ENCODE measurements at places on chromosomes 12 and 14.

GRCh38 chr14:102810523-102810922, 33.3 kb downstream of the TRAF3 start:
- DNase-seq = no peak

DNA sequence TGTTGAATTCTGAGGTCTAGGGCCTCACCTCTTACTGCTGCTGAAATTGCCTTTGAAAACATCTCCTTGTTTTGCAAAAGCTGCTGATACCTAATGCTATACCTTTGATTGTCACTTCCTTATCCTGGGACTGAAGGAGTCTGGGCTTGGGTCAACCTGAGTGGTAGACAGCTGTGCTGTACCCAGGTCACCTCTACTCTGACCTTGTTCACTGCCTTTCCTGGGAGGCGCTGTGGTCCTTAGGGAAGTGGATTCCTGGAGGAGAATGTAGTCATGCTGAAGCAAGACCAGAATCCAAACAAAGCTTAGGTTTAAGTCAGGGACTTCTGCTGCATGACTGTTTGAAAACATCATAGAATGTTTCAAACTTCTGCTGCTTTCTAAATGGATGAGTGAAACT, 191.4 kb downstream of the SNAPC1 start:
- no peak for DNase-seq

- DNase-seq = no peak
Measured at GRCh38 chr14:37139710-37140109, 32.7 kb downstream of the SLC25A21 start.

GRCh38 chr12:31835276-31835882, 106.6 kb upstream of the AMN1 start:
- no peak for DNase-seq

GRCh38 chr14:69473946-69474345, 10.6 kb upstream of the PLEKHD1 start:
- DNase-seq = no peak

DNA sequence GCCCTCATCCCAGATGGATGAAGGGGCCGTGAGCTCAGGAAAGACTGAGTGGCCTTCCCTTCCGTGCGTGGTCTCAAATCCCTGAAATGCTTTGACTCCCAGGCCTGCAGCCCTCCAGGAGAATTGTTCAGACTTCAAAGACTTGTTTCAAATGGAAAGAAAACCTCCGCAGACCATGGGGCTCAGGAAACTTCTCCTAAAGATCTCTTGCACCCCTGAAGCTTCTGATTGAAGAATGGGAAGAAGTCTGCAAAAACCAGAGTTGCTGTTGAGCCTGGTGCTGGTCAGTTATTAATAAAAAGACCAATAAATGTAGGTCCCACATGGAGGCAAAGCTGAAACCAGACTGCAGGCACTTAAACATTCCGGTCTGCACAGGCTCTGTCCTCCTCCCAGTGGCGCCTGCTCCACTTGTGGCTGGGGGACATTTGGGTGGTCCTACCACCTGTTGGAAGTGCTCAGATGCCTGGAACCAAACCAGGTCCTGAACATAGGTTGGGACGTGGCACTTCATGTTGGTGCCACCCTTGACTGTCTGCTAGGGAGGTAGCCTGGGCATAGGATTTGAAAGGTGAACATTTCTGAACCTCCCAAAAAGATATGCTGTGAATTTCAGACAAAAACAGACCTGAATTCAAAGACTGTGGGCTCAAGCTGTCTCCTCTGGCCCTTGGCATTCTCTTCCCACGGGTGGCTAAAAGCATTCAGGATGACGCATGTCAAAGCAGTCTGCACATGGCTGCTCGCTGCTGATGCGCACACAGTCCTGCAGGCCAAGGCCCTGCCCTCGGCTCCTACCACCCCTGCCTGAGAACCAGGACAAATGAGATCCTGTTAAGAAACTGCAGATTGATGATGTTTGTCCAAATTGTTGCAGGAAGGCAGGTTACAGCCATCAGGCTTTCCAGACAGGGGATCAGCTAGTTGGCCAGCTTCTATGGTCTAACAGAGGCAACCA, 36.2 kb upstream of the MEG3 start:
- no peak for DNase-seq

DNA sequence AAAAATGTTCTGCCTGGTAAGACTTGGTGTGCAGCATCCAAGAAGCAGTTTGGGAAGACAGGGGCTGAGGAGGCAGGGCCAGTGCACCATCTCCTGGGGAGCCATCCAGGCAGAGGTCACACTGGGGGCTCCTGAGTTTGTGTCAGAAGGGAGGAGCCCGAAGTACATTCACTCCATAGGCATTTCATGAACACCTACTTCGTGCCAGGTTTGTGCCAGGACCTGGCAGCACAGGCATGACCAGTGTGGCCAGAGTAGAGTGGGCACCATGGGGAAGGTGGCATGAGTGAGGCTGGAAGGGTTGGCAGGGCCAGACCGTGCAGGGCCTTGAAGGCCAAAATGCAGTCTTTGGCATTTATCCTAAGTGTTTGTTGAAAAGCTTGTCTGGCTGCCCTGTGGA, 86.5 kb upstream of the RIN3 start:
- no peak for DNase-seq

DNA sequence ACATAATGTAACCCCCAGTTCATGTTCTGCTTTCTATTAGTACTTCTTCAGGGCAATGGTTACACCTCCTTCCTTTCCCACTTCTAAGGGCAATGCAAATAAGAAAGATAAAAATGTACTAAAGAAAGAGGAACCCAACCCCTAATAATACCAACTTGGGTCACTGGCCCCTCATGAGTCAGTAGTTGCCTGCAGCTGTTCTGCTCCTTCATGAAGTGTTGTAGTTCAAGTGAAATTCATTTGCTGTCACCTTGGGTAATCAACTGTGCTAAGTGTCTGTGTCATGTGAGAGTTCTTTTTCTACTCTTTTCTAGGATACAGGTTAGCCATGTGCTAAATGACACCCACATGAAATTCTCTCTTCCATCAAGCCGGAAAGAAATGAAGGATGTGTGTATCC, 91.8 kb downstream of the PLXNC1 start:
- DNase-seq = no peak

DNA sequence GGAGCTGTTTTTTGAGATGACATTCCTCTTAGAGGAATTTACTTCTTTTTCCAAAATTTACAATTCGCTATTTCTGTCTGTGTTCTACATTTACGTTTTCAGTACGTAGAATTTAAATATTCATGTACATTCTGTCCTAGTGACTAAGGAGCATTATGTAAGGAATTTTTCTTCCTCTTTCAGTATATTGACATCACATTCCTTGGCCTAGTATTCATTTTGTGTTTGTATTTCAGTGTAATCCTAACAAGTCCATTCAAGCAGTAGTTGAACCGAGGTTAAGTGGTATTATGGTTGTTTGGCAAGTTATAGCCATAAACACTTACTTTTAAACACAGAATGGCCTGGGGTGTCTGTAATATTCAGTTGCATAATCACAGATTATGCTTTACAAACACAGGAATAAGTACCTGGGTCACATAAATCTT, 465.2 kb downstream of the PCNX1 start:
- no peak for DNase-seq

DNA sequence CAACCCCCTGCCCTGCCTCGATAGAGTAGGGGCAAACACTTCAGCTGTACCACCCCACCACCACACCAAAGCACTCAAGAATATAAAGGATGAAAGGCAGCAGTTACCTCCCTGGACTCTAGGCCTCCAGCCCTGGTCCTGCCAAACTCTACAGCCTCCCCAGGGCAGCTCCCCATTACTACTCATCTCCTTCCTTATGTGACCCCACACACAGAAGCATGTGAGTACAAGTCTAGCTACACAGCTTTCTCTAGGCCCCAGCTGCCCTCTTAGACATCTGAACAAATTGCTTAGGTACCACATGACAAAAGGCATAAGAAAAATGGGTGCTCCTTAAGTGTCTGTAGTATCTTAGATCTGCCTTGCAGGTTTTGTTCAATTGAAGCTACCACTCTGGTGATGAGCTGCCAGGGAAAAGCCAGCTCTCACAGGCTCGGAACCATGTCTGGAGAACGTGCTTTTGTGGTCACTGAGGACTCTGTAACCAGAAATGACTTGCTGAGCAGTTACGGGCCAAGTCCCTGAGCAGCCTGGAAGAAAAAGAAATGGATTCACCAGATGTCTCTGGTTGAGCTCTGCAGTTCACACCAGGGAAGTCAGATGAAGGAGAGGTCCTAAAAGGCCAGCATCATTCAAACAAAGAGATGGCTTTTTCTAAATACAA, 32.8 kb downstream of the FMNL3 start:
- DNase-seq = no peak

- no peak for DNase-seq
Measured at GRCh38 chr12:80567401-80567800, 123.4 kb downstream of the PTPRQ start.

- DNase-seq = no peak
Measured at GRCh38 chr12:100681074-100681473, 107.6 kb downstream of the GAS2L3 start.

DNA sequence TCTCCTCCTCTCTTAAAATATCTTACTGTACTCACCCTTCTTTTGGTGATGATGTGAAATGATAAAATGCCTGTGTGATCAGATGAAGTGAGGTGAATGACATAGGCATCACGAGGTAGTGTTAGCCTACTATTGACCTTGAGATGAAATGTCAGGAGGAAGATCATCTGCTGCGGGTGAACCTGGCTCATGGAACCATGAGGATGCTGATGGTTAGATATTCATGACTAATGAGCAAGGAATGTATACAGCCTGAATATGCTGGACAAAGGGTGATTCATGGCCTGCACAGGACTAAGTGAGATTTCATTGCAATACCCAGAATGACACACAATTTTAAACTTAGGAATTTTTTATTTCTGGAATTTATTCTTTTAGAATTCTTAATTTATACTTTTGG, 89.6 kb downstream of the DAAM1 start:
- no peak for DNase-seq

DNA sequence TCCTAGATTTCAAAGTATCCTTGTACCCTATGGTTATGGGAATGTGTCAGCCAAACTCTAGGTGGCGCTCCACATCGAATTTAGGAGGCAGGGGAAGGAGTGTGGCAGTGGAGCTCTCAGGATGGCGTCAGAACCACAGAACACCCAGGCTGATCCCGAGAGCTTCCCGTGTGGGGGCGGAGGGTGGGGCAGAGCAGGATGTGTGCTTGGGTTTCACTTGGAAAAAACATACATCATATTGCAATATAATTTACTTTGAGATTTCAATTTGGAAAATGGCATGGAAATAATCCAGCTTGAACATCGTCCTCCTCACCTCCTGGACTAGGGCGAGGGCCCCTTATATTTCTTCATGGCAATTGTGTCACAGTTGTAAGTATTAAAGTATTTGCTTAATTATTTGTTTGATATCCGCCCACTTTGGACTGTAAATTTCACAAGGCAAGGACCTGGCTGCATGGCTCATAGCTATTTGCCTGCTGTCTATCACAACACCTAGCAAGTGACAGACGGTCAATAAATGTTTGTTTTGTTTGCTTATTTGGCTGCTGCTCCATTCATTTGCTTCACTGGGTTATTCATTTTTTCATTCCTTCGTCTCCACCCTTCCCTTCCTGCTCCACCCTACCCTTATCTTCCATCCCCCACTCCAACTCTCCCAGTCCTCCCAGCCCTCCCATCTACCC, 221.5 kb upstream of the HMGA2 start:
- DNase-seq = no peak

DNA sequence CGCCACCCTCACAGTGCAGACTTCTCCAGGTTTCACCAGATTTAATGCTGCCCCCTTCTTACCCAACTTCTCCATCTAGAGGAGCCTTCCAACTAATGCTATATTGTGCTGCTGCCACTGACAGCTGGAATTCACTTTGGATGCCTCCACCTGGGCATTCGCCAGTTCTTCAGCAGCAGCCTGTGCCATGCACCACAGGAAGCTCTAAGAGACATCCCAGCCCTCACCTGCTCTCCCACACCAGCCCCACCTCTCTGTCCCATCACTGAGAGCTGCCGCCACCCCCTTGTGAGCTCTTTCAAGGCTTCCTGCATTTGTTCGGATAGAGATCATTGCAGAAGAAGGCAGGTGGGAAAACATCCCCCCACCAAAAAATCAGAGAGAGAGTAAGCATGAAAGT, 4.6 kb upstream of the KRT2 start:
- DNase-seq = no peak

DNA sequence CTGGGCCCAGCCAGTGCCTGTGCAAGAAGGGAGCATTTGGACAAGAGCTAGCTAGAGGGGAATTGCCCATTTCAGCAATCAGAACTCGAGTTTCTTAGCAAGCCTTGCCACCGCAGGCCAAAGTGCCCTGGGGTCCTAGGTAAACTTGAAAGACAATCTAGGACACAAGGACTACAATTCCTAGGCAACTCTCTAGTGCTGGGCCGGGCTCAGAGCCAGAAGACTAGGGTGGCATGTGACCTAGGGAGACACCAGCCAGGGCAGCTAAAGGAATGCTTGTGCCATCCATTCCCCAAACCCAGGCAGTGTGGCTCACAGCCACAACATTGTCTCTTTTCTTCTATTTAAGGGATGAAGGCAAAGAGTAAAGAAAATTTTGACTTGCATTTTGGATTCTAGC, 205.0 kb downstream of the BMP4 start:
- DNase-seq = no peak

DNA sequence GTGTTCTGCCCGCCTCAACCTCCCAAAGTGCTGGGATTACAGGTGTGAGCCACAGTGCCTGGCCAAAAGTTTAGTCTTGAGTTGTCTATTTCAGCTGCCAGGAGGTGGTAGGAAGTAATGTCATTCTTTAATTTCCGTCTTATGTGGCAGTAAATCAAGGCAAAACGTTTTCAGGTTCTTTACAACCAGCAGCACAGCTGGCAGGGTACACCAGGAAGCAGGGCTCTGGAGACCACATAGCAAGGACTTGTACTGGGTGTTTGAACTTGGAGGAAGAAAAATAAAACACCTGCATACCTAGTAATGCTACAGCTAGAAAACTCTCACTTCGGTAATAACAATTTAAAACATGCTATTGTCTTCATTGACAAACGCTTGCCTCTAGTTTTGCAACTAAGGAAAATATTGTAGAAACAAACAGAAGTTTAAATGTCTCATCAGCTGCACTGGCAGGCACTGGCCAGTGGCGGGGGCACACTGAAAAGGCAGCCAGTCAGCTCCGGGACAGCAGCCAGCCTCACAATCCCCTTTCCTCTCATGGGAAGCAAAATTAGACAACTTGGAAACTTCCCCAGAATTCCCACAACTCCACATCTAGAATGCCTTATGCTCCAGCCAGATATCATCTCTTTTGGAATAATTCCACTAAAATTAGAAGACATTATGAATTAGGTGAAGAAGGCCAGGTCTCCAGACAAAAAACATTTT, 72.2 kb downstream of the CLIP1 start:
- no peak for DNase-seq

GRCh38 chr12:44750468-44750867, 125.6 kb downstream of the NELL2 start:
- DNase-seq = no peak

DNA sequence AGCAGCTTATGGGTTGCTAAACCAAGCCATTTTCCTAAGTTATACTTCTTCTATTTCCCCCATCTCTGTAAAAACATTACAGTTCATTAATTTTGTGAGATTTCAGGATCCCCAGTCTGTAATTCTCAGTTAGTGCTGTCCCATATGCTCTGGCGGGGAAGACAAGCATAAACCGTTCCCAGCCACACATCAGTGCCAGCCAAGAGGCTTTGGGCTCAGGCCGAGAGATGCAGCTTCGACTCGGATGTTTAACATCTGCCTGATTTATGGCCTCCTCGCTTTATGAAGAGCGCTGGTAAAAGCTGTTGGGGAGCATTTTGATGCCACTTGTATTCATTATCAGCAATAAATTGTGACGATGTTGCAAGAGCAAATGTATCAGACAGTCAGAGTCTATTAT, 349.1 kb upstream of the CCDC196 start:
- no peak for DNase-seq

GRCh38 chr14:77076113-77076631, 21.9 kb upstream of the CIPC start:
- DNase-seq = no peak

GRCh38 chr14:49971156-49972130, 78.6 kb downstream of the ARF6 start:
- peak; percentile 20 for DNase-seq
